ENCODE measurements at places on chromosomes 4 and X. TPM values are rescaled to one million over a fixed set of nuclear protein-coding genes. Genes with fewer than 3 reads are reported as not detected.
A peak's percentile ranks its signal among the peaks of the same experiment; 100 is the strongest.

CUL4B gene
- 22.7 TPM for total RNA-seq

CLIC2 gene
- total RNA-seq: 34.3 TPM

DNA sequence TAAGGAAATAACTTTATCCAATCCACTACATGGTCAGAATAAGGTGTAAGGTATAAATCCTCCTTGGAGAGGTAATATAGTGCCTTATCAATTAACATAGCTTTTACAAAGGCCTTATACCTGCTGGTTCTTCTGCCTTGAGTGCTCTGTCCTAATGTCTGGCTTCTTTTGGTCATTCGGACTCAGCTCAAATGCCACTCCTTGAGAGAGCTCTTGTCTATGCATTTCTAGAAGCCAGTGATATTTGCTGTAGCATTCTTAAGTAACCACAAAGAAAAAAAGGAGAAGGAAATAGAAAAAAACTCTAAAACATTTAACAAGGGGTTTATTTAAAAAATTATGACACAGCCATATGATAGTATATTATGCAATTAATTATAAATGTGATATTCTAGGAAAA lies 444.8 kb upstream of the SLIT2 start:
- H3K4me1 ChIP-seq: no peaks in the 10 kb centered on the region
- no peaks in the 10 kb centered on the region for H3K36me3 ChIP-seq
- no peak overlapping the region for H3K4me3 ChIP-seq
- no peak for DNase-seq
- no peaks in the 10 kb centered on the region for H3K27me3 ChIP-seq
- no peak overlapping the region for H3K27ac ChIP-seq

ODAPH gene
- not detected for total RNA-seq

PPP4R3C gene
- not detected for total RNA-seq

DNA sequence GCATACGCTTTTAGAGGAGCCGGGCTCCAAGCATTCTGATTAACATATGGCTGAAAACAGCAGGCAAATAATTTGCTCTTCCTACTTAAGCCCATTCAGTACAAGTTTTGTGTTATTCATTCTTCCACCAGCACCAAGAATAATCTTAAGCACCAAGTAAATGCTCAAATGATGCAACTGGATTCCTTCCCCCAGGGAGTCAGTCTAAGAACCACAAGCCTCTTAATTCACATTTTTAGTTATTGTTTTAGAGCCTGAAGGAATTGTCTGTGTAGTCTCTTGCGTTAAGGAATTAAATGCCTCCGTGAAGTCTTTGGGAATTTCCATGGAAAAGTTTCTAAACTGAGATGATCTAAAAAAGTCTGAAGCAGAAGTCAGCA lies 61.5 kb upstream of the MAGEB2 start:
- no peak for DNase-seq
- no peaks in the 10 kb centered on the region for H3K36me3 ChIP-seq
- H3K4me1 ChIP-seq: no peaks in the 10 kb centered on the region
- H3K27me3 ChIP-seq: no peaks in the 10 kb centered on the region
- no peak overlapping the region for H3K4me3 ChIP-seq

GRCh38 chrX:131987252-131987651 lies 35.9 kb upstream of the STK26 start:
- no peaks in the 10 kb centered on the region for H3K4me1 ChIP-seq
- no peaks in the 10 kb centered on the region for H3K36me3 ChIP-seq
- H3K4me3 ChIP-seq: no peak overlapping the region
- H3K27me3 ChIP-seq: no peaks in the 10 kb centered on the region

SMIM10L2A gene
- 0.85 TPM for total RNA-seq

DNA sequence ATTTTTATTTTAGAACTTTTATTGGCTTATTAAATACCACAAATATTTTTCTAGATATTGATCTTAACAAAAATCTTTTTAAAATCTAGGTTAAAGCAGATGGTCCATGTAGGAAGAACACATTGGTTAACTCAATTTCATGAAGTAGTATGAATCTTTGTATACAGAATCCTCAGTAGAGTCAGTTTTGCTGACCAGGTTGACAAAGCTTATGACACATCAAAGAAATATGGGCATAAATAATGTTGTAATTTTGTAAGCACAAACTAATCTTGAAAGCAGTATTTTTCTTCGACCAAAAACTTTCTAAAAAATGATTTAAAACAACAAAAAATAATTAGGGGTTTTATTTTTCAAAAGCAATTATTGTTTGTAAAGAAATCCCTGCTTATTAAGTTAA lies 479.3 kb upstream of the PCDH10 start:
- H3K4me1 ChIP-seq: no peaks in the 10 kb centered on the region
- H3K27me3 ChIP-seq: no peaks in the 10 kb centered on the region
- no peak overlapping the region for H3K27ac ChIP-seq
- no peak for DNase-seq

- H3K36me3 ChIP-seq: no peaks in the 10 kb centered on the region
- H3K4me1 ChIP-seq: peaks cover 4% of the 10 kb centered on the region
- H3K27me3 ChIP-seq: no peaks in the 10 kb centered on the region
Observed at GRCh38 chrX:29665532-29665931, 549.8 kb upstream of the MAGEB2 start.

GRCh38 chr4:104492183-104492771 lies 2.4 kb downstream of the CXXC4 start:
- no peaks in the 10 kb centered on the region for H3K27me3 ChIP-seq
- H3K27ac ChIP-seq: peak overlapping the region; percentile 63
- peak overlapping the region; percentile 72 for H3K4me3 ChIP-seq
- H3K4me1 ChIP-seq: no peaks in the 10 kb centered on the region

DNA sequence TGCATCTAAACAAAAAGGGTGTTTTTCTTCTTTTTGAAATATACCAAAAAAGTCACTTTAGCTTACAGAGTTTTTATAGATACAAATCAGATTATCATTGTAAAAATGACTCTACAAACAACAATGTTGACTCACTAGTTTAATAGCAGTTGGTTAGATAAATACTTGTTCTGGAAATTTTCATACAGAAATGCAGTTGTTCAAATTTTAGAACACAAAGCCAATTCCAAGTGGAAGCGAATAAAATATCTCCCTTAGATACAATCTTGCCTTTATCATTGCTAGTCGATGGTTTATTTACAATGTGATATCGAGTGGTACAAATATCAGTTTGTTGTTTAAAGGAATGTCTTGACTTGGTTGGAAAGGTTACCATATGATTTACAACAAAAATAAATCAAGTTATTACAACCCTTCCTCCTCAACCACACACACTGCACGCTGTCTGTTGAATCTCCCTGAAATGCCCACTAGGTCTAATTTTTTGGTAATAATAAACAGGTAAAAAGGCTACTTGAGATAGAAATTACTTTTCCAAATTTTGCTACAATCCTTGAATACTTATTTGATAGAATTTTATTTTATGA lies 114.8 kb downstream of the CDS1 start:
- H3K27ac ChIP-seq: no peak overlapping the region
- H3K36me3 ChIP-seq: peaks cover 86% of the 10 kb centered on the region
- no peaks in the 10 kb centered on the region for H3K27me3 ChIP-seq
- no peak for DNase-seq
- no peaks in the 10 kb centered on the region for H3K4me1 ChIP-seq

DNA sequence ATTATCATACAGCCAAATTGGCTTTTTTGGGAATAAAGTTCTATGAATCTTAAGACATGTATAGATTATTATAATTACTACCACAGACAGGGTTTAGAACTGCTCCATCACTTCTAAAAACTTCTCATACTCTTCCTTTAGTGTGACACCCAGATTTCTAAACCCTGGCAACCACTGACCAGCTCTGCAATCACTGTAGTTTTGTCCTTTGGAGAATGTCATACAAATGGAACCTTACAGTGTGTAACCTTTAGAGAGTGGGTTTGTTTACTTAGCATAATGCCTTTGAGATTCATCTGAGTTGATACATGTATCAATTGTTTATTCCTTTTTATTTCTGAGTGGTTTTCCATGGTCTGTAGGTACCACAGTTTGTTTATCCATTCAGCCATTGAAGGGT lies 95.0 kb downstream of the TMEM164 start:
- no peaks in the 10 kb centered on the region for H3K27me3 ChIP-seq
- H3K4me3 ChIP-seq: no peak overlapping the region
- DNase-seq: no peak
- no peaks in the 10 kb centered on the region for H3K4me1 ChIP-seq
- no peaks in the 10 kb centered on the region for H3K36me3 ChIP-seq

Data from ascending aorta (tissue), 2 donors.